ENCODE measurements at places on chromosomes 12 and 14. TPM values are rescaled to one million over a fixed set of nuclear protein-coding genes. Genes with fewer than 3 reads are reported as not detected.

GRCh38 chr12:87413784-87414183 is 615.4 kb downstream of the C12orf50 start:
- no peak for DNase-seq
- no peaks in the 10 kb centered on the region for H3K36me3 ChIP-seq
- no peak overlapping the region for H3K27ac ChIP-seq
- H3K4me3 ChIP-seq = no peak overlapping the region
- no peaks in the 10 kb centered on the region for H3K4me1 ChIP-seq

DNA sequence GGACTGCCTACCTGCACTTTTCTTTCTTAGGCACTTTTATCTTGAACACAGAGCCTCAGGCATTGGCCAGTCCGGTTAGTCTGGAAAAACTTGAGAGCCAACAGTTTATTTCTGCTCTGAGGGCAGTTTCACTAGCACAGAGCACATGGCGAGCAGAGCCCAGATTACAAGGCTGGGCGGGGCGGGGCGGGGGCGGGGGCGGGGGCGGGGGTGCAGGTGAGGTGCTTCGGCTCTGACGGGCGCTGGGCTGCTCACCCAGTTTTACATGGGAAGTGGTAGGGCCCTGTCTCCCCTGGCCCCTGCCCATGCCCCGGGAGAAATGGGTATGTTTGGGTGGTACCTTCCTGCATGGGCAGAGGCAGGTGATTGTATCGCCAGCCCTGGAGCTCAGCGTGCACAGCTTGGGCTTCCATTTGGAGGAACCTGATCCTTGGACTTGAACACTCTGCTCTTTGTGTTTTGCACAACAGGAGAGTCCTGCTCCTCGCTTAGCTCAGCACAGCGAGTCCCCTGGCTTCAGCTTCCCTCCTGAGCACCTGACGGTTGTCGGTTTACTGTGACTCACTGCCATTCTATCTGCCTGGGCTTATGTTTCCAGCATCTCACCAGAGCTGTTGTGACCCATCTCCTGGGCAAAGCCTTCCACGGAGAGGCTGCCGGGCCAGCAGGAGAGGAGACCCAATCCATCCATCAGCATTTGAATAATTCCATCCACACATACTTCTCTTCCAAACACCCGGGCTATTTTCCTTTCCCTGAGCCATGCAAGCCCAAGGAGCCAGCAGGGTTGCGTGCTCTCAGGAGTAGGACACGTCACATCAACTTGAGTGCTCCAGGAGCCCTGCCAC is 108.5 kb downstream of the ARF6 start:
- no peak for DNase-seq
- H3K27ac ChIP-seq = no peak overlapping the region
- no peak overlapping the region for H3K4me3 ChIP-seq
- peaks cover 22% of the 10 kb centered on the region for H3K4me1 ChIP-seq

GRCh38 chr12:19065871-19066270 is 63.7 kb upstream of the PLEKHA5 start:
- H3K36me3 ChIP-seq = no peaks in the 10 kb centered on the region
- H3K4me3 ChIP-seq = peak overlapping the region; percentile 9
- H3K27me3 ChIP-seq = no peaks in the 10 kb centered on the region
- H3K27ac ChIP-seq = peak overlapping the region; percentile 93
- DNase-seq = no peak

DNA sequence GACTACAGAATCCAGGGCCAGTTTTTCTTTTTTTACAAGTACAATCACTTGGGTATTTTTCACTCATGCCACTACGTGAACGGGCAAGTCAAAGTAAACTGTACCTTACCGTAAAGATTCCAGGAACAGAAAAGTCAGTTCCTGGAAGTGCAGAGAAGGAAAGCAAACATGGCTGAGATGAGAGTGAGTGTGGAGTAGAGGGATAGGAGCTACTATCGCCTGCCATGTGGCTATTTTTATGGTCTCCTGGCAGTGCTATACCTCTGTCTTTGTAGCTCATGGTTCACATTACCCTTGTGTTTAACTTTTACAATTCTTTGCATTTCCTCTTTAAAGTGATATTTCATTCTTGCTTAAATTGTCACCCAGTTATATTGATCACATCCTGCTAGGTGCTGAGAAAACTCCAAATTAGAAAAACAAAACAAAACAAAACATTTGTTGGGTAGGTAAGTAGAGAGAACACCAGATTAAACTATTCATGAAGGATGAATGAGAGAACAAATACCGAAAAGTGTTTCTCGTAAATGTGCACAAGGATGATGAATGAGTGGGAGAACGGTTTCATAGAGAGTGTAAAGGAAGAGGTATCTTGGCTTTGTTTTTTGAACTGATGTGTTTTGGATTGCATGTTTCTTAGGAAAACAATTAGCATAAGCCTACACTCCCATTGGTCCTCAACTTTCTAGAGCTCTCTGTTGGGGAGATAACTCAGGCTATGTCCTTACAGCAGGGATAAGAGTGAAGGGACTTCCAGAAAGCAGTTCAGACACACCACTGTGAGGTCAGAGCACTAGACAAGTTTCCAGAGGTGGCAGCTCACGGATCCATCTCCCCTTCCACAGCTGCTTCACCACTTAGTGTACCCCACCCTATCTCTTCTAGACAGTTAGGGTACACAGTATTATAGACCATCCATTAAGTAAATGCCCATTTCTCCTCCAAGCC is 163.7 kb downstream of the IPO8 start:
- no peaks in the 10 kb centered on the region for H3K36me3 ChIP-seq
- DNase-seq = no peak
- H3K4me3 ChIP-seq = no peak overlapping the region
- no peaks in the 10 kb centered on the region for H3K4me1 ChIP-seq
- no peak overlapping the region for H3K27ac ChIP-seq

DNA sequence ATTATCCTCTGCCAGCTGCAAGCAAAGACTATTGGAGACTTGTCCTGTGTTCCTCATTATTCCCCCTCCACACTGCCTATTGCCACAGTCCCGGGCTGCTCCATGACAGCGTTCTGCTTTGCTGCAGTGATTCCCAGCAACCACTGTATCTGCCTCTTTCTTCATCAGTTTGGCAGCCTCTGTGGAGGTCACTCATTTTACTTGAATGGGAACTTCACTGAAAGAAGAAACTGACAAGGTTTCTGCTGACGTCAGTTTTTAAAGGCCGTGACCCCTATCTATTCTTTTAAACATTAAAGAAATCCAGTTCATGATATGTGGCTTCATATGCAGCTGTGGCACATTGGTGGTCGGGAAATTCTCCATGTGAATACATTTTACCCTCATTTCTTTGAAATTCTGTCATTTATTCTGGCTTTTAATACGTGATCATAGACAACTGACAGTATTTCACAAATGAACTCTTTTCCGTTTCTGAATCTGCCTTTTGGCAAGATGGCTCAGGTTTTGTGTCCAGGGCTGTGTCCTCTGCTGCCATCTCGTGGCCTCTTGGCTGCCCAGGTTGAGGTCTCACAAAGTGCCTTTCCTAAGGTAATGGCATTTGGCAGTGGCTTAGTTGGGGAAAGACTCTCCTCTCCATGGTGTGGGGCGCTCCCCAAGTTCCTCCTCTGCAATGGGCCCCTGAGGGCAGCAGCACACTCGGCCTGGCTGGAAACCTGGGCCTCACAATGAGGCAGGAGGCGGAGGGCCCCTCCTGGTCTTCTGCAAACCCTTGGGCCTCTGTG is 5.8 kb downstream of the TMEM253 start:
- peak overlapping the region; percentile 72 for H3K4me3 ChIP-seq
- H3K27ac ChIP-seq = peak overlapping the region; percentile 95
- H3K36me3 ChIP-seq = no peaks in the 10 kb centered on the region

STYX gene
- 5.5 TPM for total RNA-seq

SYNE3 gene
- 7.1 TPM for total RNA-seq

LRFN5 gene
- 7.3 TPM for total RNA-seq
